ENCODE measurements at places on chromosomes 2 and 18.
A peak's percentile ranks its signal among the peaks of the same experiment; 100 is the strongest.

DNA sequence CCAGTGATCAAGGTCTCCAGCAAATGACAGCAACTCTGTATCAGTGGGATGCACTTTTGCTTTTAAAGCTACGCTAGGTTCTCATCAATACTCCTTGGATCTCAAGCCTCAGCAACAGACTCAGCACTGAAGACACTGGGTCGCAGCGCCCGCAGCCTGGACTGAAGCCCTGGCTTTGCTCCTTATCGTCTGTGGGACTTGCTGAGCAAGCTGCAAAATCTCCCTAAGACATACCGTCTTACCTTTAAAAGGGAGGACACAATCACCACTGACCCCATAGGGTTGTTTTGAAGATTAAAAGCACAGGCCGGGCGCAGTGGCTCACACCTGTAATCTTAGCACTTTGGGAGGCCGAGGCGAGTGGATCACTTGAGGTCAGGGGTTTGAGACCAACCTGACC, 8.1 kb downstream of the CYB5A start:
- no peak for DNase-seq

DNA sequence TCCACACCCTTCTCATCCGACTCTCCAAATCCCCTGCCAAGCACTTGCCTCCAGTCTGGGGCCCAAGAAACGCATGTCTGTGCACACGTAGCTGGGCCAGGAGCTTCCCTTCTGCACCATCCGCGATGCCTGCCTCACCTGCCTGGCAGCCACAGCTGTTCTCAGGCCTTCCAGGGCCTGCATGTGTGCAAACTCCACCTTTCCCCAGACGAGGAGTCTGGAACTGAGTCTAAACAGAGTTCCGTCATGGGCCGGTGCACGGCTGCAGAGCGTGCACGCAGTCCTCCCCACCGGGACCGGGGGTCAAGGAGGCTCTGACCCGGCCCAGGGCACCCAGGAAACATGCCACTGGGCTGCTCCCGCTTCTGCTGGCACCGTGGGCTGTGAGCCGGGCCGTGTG, 66.8 kb upstream of the SALL3 start:
- no peak for DNase-seq

DNA sequence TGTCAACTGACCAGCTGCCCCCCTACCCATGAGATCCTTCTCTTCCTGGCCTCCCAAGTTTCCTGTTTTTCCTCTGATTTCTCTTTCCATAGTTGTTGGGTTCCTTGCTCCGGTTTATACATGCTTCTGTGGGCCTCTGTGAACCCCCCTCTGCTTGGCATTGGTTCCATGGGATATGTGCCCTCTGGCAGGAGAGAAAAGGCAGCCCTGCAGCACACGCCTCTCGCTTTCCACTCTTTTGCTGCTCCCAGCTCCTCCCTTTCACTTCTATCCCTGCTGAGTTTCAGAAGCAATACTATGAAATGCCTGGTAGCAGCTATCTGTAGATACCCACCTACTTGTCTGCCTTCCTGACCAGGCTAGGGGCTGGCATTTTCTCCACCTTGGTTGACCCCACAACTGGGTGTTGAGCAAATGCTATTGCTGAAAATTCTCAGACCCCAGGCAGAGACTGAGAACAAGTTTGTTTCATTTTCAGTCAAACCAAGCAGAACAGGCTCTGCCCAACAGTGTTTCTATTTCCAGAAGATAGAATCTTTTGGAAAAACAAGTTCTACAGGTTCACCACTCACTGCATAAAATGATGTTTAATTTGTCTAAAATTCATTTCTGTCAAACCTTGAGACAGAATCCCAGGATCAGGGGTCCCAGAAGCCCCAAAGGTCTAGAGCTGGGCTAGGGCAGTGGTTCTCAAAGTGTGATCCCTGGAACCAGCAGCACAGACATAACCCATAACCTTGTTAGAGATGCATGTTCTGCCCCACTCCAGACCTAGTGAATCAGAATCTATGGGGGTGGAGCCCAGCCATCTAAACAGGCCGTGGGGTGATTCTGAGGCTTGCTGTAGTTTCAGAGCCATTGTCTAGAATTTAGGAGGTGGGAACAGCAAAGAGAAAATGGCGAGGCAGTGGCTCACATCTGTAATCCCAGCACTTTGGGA, 13.4 kb downstream of the CAPG start:
- no peak for DNase-seq

DNA sequence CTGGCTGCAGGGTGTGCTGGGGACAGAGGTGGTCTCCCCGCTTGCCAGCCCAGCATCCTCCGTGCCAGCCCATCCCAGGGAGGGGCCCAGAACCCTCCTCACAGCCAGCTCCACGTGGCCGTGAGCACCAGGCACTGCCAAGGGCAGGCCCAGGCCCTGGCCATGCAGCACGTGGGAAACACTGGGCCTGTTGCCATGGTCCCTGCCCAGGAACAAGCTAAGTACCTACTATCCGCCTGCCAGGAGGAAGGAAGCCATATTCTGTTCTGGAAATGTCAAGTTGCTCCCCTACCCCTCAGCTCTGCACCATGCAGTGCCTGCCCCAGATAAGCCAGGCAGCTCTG, 250.6 kb downstream of the CYP26B1 start:
- no peak for DNase-seq

GRCh38 chr2:154437104-154437503, 261.4 kb upstream of the KCNJ3 start:
- DNase-seq, result no peak

DNA sequence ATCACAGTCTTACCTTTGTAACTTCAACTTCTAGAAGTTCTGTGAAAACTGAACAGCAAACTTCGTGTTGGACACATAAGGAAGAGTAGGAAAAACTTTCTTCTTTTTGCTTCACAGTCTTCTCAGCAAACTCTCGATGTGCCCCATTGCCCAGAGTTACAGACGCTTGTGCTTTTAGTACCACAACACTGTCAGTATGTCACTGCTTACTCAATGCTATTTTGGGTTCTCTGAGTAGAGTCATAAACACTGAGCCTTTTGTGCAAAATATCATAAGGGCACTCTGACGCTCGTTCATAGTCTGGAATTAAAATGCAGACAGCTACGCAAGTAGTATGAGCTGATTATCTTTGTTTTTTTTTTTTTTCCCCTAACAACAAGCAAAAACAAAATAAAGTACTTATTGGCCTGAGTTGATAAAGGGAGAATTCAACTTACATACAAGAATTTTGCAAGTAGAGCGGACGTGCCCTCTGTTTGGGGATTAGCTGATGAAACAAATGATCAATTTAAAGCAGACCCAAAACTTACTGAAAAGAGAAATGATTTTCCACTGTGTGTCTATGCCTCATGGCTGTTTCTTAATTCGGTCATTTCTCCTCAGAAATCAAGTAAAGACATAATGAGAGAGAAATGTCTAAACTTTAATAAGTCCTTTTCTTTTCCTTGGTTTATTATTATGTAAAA, at the start of gene CDH19:
Gene CDH19, minus strand, starts transcription at position 150 of the 687 bp plus-strand sequence. CDS start 31,886 bp downstream, outside the sequence.
- DNase-seq, result no peak

DNA sequence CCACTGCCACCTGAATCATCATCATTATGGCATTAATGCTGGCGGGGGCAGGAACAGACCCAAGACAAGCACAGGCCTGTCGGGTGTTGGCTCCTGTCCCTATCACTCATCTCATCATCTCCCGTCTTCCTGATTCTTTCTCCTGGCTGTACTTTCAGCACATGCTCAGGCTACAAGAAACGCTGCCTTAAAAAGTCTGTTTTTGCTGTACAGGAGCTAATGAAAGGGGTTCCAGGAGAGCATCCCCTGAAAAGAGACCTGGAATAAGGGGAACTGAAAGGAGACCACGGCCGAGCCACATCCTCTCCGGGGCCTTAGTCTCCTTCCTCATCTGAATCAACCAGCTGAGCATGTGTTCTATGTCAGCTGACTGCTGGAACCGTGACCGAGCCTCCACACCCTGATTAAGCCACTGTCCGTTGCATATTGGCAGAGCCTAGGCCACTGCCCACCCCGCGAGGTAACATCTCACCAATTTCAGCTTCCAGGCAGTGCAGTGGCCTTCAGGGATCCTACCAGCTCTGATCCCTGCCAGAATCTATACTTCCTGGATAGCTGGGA, 62.6 kb downstream of the DNMT3A start:
- DNase-seq, result no peak

DNA sequence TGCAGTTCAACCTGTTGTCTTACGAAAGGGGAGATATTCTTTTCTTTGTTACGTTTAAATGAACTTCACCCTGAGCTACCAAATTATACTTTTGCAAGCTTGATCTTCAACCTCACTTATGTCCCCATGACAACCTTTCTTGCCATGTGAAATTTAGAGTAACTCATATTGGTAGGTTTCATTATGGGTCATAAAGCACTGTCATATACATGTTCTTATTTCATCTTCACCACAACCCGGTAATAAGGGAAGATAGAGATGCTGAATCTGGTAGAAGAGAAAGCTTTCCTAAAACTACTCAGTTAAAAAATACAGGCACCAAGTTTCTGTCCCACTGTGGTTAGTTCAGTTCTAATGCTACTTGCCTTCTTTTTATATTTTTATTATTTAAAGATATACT, 208.5 kb upstream of the NRP2 start:
- no peak for DNase-seq

GRCh38 chr18:58534535-58535301, 94.2 kb downstream of the ALPK2 start:
- DNase-seq, result no peak

- DNase-seq, result no peak
Observed at GRCh38 chr2:84855731-84856130, 25.2 kb downstream of the TRABD2A start.

DNA sequence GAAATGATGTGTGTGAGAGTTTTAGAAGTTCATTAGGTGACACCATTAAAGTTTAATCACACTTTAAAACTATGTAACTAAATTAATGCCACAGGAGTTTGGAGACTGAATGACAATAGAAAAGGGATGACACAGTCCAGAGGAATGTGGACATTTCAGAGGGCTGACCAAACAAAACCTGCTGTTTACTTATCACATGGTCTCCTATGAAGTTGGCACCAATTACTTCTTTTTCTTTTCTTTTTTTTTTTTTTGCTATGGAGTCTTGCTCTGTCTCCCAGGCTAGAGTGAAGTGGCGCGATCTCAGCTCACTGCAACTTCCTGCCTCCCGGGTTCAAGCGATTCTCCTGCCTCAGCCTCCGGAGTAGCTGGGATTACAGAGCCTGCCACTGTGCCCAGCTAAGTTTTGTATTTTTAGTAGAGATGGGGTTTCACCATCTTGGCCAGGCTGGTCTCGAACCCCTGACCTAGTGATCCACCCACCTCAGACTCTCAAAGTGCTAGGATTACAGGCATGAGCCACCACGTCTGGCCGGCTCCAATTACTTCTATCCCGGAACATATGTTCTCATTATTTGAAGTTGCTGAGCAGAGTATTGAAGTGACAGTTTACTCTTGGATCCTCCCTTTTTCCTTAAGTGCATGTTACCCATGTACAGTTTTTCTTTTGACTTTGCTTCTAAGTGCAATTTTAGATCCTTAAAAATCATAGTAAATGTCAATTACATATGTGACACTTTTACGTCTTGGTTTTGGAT, 4.3 kb downstream of the AGPS start:
- DNase-seq, result peak; percentile 79

DNA sequence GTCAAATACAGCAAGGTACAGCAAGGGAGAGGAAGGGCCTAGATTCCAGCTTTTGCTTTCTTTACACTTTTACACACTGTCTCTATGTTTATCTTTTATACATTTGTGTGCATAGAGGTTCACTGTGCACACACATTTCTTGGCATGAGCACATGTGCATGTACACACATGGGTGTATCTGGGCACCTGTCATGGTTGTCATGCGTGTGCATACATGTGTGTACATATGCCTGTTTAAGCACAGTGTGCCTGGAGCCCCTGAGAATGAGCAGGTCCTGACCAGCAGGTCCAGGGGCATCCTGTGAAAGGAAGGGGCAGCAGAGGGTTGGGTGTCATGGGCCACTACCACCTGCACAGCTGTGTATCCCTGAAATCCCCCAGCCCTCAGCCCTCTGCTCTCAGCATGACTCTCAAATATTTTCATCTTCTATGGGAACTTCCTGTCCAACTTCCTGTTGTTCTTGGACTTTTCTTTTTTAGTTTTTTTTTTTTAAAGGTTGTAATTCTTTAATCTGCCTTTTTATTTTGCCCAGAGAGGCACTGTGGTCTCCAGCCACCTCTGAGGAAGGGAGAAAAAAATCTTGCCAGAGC, 97.0 kb upstream of the EPAS1 start:
- no peak for DNase-seq

GRCh38 chr2:148530350-148530749, 114.2 kb upstream of the EPC2 start:
- DNase-seq, result no peak

GRCh38 chr18:46554406-46555080, 102.5 kb downstream of the LOXHD1 start:
- no peak for DNase-seq

DNA sequence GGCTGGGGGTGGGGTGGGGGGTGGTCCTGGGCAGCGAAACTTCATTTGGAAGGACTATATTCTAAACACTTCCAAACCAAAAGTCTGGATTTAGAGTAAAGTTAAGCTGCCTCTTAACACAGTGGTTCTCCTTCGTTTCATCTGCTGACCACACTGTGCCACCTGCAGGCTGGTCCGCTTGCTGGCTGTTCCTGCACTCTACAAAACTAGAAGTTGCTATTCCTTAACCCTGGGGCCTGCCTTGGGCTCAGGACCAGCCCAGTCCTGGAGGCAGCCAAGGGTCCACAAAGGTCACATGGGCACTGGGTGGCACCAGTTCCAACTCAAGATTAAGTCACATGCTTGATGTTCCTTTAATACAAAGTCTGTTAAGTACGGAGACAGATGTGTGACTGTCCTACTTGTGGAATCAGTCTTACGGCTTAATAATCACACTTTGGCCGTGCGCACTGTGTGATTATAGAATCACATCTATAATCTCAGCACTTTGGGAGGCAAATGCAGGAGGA, 195.4 kb downstream of the FAM210A start:
- DNase-seq, result no peak

- DNase-seq, result peak; percentile 86
Observed at GRCh38 chr2:207333599-207334300, 168.0 kb upstream of the KLF7 start.

DNA sequence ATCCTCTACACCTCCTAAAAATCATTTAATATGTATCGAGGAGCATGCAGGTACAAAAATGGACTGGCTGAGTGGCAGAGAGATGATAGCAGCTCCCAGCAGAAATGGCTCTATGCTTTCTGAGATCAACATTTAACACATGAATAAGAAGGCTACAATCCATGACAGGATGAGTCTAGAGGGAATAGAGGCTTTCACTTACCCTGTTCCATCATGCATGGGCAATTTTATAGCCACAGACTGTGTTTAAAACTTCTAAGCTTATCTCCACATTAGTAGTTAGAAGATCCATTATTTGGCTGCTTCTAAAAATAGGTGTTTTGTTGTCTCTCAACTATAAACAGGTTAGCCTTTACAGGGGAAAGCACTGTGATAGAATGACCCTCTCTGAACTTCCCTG, 149.1 kb upstream of the ARHGAP28 start:
- no peak for DNase-seq

- DNase-seq, result no peak
Observed at GRCh38 chr2:45874344-45874743, 222.9 kb downstream of the PRKCE start.

- peak; percentile 80 for DNase-seq
Observed at GRCh38 chr2:212842544-212843185, 304.1 kb upstream of the ERBB4 start.

- DNase-seq, result no peak
Observed at GRCh38 chr2:224711859-224712665, 4.1 kb downstream of the CCDC195 start.

All from RCC 7860 (cell line).